ENCODE measurements at places on chromosomes 5 and 9.

DNA sequence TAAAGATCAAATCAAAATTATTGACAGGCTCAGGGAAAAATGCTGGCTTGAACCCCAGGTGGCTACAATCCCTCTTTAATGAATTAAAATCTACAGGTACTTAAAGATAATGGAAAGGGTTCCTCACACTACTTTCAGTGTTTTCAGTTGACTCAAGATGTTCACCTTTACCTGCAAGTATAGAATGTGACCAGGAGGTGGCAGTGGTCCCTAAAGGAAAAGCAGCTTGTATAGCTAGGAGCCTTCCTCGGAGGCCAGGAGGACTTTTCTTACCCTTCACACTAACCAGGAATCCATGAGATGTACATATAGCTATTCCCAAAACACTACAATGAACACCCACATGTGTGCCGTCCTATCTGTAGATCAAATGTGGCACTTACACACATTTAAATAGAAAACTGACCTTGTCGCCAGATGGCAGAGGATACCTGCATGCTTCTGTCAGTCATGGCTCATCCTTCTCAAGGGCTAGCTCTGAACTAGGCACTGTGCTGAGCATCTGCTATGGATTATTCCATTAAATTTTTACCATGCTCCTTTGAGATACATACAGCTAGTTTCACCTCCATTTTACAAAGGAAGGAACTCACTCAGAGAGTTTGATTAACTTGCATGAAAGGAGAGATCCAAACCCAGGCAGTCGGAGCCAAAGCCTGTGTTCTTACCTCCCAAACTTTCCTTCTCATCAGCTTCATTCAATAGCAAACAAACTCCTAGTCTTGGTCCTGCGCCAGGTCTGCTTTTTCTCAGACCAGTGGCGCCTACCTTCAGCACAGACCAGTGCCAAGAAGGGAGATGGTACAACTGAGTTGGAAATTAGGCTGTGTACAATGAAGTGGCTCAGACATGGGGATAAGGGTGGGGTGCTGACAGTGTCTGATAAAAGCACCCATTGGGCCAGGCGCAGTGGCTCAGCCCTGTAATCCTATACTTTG lies 24.5 kb downstream of the C9orf152 start:
- no peaks in the 10 kb centered on the region for H3K27me3 ChIP-seq
- H3K36me3 ChIP-seq: no peaks in the 10 kb centered on the region
- no peak overlapping the region for H3K4me3 ChIP-seq
- DNase-seq: peak; percentile 85
- H3K27ac ChIP-seq: no peak overlapping the region
- peaks cover 2% of the 10 kb centered on the region for H3K4me1 ChIP-seq

DNA sequence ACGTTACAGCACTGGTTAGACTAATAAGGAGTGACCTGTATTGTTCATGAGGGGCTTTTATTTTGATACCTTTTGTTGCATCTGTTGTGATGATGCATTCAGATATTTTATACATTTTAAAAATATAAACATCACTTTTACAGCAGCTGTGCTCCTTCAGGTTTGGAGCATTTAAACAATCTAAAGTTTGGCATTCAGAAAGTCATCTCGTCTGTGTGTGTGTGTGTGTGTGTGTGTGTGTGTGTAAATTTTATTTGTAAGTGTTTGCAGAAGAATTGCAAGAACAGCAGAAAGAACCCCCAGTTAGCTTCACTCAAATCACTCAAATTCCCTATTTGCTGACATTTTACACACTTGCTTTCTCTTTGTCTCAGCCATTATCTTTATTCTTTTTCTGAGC lies 87.4 kb downstream of the ERCC6L2 start:
- DNase-seq: no peak
- no peaks in the 10 kb centered on the region for H3K36me3 ChIP-seq
- H3K4me1 ChIP-seq: peaks cover 6% of the 10 kb centered on the region
- peak overlapping the region; percentile 25 for H3K27ac ChIP-seq

DNA sequence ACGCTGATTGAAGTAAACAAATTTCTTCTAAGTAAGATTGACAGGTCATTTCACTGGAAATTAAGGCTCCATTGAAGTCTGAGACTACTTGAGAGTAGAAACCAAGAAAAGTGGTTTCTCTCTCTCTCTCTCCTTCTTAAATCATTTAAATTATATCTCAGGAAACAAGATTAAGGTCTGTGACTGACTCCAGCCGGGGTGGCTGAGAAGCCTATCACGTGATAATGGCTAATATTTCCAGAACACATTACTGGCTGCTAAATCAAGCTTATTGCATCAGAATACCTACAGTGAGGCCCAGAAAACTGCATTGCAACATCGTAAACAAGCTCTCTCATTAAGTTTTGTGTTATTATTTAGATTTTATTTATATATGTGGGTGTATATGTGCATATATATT lies 88.4 kb downstream of the PTCD2 start:
- DNase-seq: peak; percentile 11
- no peaks in the 10 kb centered on the region for H3K36me3 ChIP-seq
- no peaks in the 10 kb centered on the region for H3K4me1 ChIP-seq
- H3K4me3 ChIP-seq: no peak overlapping the region
- no peaks in the 10 kb centered on the region for H3K27me3 ChIP-seq
- H3K27ac ChIP-seq: peak overlapping the region; percentile 32

GRCh38 chr9:277601-278295 lies 63.1 kb downstream of the DOCK8 start:
- no peaks in the 10 kb centered on the region for H3K4me1 ChIP-seq
- H3K27ac ChIP-seq: no peak overlapping the region
- H3K27me3 ChIP-seq: no peaks in the 10 kb centered on the region
- DNase-seq: no peak

- peak; percentile 24 for DNase-seq
- peaks cover 29% of the 10 kb centered on the region for H3K4me1 ChIP-seq
- peak overlapping the region; percentile 85 for H3K27ac ChIP-seq
- H3K4me3 ChIP-seq: no peak overlapping the region
- H3K36me3 ChIP-seq: no peaks in the 10 kb centered on the region
Observed at GRCh38 chr9:14097215-14097614, 216.7 kb downstream of the NFIB start.

- peaks cover 16% of the 10 kb centered on the region for H3K4me1 ChIP-seq
- no peak overlapping the region for H3K27ac ChIP-seq
- H3K4me3 ChIP-seq: no peak overlapping the region
- peak; percentile 18 for DNase-seq
- H3K36me3 ChIP-seq: no peaks in the 10 kb centered on the region
- no peaks in the 10 kb centered on the region for H3K27me3 ChIP-seq
Observed at GRCh38 chr9:136857581-136858412, 5.7 kb downstream of the MAMDC4 start.

GRCh38 chr9:104009826-104010225 lies 84.3 kb upstream of the SMC2 start:
- DNase-seq: no peak
- H3K27ac ChIP-seq: no peak overlapping the region
- H3K27me3 ChIP-seq: no peaks in the 10 kb centered on the region
- H3K4me1 ChIP-seq: no peaks in the 10 kb centered on the region

GRCh38 chr9:127915801-127916719 lies 781 bp downstream of the ST6GALNAC4 start:
- H3K27ac ChIP-seq: no peak overlapping the region
- H3K4me1 ChIP-seq: peaks cover 21% of the 10 kb centered on the region
- H3K4me3 ChIP-seq: peak overlapping the region; percentile 35

DNA sequence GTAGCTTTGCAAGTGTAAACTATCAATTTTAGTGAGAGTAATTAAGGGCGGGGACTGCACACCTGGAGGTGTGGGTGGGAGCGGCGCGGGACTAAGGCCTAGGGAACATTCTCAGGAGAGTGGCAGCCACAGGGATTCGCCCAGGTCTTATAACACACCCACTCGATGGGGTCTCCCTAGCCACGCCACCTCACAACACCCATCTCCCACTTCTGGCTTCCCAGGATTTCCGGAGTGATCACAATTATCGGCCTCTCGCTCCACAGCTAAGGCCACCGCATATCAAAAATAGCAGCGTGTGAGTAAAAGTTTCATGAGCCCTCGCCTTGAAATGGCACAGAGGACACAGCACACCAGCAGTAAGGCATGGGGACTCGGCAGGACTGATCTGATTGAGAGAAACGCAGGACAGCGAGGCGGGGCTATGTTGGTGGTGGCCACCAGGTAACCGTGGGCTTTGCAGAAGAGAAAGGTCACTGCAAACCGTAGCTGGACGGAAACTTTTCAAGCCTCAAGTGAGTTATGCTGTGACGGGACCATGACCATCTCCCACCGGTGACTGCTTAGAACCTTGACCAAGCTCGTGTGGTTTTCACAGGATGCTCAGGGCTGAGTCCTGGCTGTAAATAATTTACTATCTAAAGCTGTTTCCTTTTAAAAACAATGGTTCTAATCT lies 1.1 kb upstream of the LPAR1 start:
- peak overlapping the region; percentile 80 for H3K4me3 ChIP-seq
- H3K36me3 ChIP-seq: no peaks in the 10 kb centered on the region

DNA sequence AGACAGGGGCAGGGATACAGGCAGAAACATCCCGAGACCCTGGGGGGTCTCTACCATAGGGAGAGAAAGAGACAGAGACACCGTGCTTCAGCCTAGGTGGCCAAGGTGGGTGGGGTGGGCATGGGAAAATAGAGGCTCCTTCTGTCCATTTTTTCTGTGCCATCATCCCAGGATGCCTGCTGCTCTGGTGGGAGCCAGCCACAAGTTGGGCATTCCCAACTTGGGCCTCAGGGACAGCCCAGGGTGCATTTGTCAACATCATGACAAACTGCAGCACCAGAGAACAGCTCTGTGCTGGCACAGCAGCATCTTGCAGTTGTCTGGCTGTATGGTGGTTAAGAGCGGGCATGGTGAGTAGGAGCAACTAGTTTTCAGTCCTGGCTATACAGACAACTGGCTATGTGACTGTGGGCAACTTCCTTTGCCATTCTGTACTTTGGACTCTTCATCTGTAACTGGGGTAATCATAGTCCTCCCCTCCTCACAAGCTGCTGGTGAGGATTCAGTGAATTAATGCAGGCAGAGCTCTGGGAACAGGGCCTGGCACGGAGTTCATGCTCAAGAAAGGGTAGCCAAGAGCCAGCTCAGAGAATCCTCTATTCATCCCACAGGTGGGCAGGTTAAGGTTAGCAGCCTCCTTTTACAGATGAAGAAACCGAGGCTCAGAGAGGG lies 100.4 kb downstream of the RGS3 start:
- H3K4me1 ChIP-seq: peaks cover 45% of the 10 kb centered on the region
- no peaks in the 10 kb centered on the region for H3K27me3 ChIP-seq

GRCh38 chr5:78649211-78649695 lies 681 bp upstream of the LHFPL2 start:
- no peaks in the 10 kb centered on the region for H3K27me3 ChIP-seq
- peak; percentile 46 for DNase-seq
- peak overlapping the region; percentile 99 for H3K27ac ChIP-seq
- peaks cover 25% of the 10 kb centered on the region for H3K4me1 ChIP-seq
- H3K36me3 ChIP-seq: no peaks in the 10 kb centered on the region
- H3K4me3 ChIP-seq: peak overlapping the region; percentile 68

DNA sequence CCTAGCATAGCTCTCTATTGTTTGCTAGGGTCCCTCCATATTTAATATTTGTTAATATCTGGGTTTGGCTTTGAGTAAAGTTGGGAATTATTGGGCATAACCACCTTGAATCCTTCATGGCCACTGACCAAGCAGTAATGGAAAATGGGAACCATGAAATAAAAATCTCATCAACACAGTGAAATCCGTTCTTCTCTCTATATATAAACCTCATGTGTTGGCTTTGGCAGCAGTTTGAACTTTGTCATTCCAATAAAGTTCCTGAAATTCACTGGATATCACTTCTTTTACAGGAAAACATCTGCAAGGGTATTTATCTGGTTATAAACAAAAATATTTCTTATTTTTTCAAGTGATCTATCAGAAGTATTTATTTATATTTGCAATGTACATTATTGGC lies 93.0 kb upstream of the MPDZ start:
- no peak overlapping the region for H3K27ac ChIP-seq
- no peak overlapping the region for H3K4me3 ChIP-seq

GRCh38 chr5:9499498-9499876 lies 46.4 kb downstream of the SEMA5A start:
- DNase-seq: no peak
- no peaks in the 10 kb centered on the region for H3K36me3 ChIP-seq
- H3K27ac ChIP-seq: no peak overlapping the region
- H3K4me1 ChIP-seq: no peaks in the 10 kb centered on the region
- no peak overlapping the region for H3K4me3 ChIP-seq

- no peaks in the 10 kb centered on the region for H3K27me3 ChIP-seq
- peak overlapping the region; percentile 44 for H3K4me3 ChIP-seq
- H3K36me3 ChIP-seq: no peaks in the 10 kb centered on the region
- peak overlapping the region; percentile 54 for H3K27ac ChIP-seq
- H3K4me1 ChIP-seq: peaks cover 11% of the 10 kb centered on the region
Observed at GRCh38 chr9:6413365-6414246, 607 bp downstream of the UHRF2 start.

DNA sequence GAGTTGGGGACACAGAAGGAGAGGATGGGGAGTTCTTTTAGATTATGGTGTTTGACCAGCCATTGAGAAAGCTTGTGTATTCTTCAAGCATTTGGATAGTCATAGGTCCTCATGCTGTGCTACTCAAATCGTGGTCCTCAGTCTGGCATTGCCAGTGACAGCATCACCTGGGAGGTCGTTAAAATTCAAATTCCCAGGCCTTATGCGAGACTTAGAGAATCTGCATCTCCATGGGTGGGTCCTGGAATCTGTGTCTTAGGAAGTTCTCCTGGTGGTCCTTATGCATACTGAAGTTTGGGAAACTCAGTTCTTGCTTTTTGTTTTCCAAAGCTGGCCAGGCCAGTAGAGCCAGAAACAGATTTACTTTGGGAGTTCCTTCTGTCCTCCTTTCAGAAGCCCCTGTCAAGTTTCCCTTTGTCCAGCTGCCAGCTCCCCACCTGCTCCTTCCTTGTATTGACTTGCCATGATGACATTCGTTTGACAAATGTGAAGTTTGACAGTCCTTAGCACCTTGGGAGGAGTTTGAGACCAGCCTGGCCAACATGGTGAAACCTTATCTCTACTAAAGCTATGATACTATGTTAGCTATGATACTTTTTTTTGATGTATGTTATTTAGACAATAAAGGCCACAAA lies 95.6 kb downstream of the PALM2AKAP2 start:
- DNase-seq: no peak
- no peaks in the 10 kb centered on the region for H3K27me3 ChIP-seq
- no peak overlapping the region for H3K4me3 ChIP-seq

GRCh38 chr9:128607642-128608350 lies 48.9 kb downstream of the DYNC2I2 start:
- H3K4me3 ChIP-seq: no peak overlapping the region
- H3K36me3 ChIP-seq: no peaks in the 10 kb centered on the region
- no peaks in the 10 kb centered on the region for H3K4me1 ChIP-seq
- no peak overlapping the region for H3K27ac ChIP-seq

GRCh38 chr9:19130436-19130835 lies 3.1 kb upstream of the PLIN2 start:
- H3K27ac ChIP-seq: peak overlapping the region; percentile 99
- no peak overlapping the region for H3K4me3 ChIP-seq
- H3K27me3 ChIP-seq: no peaks in the 10 kb centered on the region
- DNase-seq: no peak
- no peaks in the 10 kb centered on the region for H3K36me3 ChIP-seq
- H3K4me1 ChIP-seq: peaks cover 13% of the 10 kb centered on the region

DNA sequence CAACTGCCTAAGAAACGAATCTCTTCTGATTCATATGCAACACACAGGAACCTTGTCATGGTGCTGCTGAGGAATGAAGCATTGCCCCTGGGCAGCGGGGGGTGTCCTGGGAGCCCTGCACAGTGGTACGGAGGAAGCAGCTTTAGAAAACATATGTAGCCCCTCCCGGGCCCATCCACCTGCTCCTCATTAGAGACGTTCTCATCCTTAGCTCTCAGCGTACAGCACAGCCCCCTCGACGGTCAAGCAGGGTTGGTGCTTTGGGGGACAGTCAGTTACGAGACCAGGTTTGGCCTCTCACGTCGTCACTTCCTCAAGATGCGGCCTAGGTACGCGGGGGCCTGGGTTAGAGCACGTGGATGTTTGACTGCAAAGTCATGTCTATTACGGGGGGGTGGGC lies 28.4 kb upstream of the LAMC3 start:
- no peak overlapping the region for H3K27ac ChIP-seq
- DNase-seq: no peak
- peaks cover 2% of the 10 kb centered on the region for H3K36me3 ChIP-seq
- H3K4me1 ChIP-seq: no peaks in the 10 kb centered on the region
- no peaks in the 10 kb centered on the region for H3K27me3 ChIP-seq
- no peak overlapping the region for H3K4me3 ChIP-seq

Measured in hepatocyte (in vitro differentiated cells).